ENCODE measurements at places on chromosomes 2 and 18.
A peak's percentile ranks its signal among the peaks of the same experiment; 100 is the strongest.

DNA sequence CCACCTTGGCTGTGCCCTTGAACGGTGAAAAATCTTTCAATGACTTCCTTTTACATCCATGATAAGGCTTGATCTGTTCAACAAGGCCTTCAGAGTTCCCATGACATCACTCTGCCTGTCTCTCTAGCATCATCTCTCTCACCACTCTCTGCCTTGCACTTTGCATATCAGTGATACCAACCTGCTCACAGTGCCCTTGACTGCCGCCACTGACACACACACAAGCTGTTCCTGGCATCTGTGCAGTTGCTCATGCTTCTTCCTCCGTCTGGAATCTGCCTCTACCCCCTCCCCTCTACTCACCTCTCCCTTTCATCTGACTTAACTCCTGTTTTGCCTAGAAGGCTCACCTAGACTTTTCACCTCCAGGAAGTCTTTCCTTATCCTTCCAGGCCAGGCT is 79.1 kb upstream of the SEC11C start:
- DNase-seq: no peak

DNA sequence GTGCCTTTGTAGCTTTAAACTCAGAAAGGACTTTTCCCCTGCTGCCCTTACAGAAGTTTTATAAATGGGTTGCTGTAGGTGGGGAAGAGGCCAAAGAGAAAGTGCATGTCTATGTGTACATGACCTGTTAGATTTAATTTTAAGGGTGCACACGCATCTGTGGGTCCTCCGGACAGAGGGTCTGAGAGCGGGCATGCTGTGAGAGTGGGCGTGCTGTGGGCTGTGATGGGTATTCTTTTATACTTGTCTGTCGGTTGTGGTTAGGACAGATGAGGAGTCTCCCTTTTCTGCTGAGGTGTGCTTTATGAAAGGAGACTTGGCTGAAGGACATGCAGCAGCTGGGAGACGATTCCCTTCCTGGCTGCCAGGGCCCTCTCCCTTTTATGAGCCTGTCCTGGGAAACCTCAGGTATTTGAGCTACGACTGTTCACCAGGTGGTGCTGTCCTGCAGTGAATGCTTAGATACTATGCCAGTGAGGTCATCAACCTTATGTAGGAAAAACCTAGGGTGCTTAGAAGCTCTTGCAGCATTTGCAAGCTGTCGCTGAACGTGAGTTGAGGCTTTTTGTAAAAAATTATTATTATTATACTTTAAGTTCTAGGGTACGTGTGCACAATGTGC is 67.5 kb downstream of the TANC1 start:
- no peak for DNase-seq

DNA sequence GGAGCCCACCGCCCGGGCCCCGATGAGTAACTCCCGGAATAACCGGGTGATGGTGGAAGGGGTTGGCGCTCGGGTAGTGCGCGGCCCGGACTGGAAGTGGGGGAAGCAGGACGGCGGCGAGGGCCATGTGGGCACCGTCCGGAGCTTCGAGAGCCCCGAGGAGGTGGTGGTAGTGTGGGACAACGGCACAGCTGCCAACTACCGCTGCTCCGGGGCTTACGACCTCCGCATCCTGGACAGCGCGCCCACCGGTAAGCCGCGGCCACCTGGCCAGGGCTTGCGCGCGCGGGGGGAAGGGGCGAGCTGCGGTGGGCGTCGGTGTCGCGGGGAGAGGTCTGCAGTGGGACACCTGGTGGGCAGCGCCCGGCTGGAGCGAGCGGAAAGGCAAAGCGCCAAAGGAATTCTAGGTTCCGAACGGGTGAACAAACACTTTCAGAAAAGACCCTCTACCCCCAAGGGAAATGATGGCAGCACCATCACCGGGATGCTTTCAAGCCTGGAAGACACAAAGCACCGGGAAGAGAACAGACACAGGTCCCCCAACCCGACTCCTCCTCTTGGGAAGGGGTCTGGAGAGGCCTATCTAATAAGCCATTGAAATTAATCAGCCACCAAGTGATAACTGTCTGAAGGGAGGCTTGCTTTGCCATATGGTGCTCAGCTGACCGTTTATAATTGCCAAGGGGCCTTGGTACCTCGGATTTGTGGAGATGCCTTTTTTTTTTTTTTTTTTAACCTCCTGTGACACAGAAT is 1.1 kb downstream of the MIB1 start:
- peak; percentile 38 for DNase-seq

- no peak for DNase-seq
These were observed 48.1 kb downstream of the CYRIA start for GRCh38 chr2:16617282-16618266.

- no peak for DNase-seq
These were observed 23.3 kb downstream of the RHOB start for GRCh38 chr2:20470211-20470610.

DNA sequence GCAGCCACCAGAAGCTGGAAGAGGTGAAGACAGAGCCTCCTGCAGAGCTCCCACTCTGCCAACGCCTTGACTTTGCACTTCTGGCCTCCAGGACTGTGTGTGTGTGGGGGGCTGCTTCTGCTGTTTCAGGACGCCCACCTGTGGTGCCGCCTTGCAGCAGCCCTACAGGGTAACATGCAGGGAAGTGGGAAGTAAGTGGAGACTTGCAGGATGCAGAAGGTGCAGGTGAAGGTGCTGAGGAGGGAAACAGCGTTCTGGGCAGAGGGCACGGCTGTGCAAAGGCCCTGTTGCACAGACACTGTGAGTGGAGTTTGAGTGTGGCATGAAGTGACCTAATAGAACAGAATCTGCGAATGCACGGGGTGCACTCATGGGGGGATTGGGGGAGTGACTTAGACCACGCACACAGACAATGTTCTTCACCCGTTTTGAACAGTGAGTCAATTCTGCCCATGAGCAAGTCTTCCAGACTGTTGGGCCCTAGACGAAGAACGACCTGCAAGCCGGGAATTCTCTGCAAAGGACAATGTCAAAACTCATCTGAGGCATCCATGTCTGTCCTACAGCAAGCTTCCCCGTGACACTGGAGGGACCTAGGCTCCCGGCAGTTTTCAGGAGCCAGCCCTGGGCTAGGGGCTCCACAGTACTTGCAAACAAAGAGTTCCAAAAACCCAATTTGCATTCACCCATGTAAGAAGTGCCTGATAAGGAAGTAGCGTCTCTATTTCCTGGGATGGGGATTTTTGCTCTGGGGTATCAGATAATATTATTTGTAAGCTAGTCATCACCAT is 19.0 kb downstream of the MBP start:
- DNase-seq: no peak

DNA sequence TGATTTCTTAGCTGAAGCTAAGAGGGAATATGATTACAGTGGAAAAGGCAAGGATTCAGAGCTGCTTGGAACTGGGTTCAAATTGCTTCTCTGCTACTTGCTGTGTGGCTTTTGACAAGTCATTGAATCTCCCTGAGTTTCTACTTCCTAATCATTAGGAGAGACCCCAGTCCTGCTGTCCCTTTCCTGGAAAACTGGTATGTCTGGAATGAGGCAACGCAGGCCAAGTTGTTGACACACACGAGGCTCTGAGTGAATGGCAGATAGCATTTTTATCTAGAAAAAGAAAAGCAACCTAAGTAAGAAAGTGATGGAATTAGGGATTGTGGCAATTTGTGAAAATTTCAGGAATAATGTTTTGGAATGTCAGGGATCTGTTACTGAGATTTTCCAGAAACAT is 123.6 kb downstream of the LPIN1 start:
- DNase-seq: no peak

- DNase-seq: no peak
These were observed 310.6 kb upstream of the PIK3C3 start for GRCh38 chr18:41644466-41644865.

GRCh38 chr18:3931542-3932112 is 481.7 kb downstream of the TGIF1 start:
- DNase-seq: no peak
